ENCODE measurements at places on chromosomes 7 and 10. TPM values are rescaled to one million over a fixed set of nuclear protein-coding genes. Genes with fewer than 3 reads are reported as not detected.

Gene AKR1C2
- total RNA-seq = 380 TPM

Gene LRRTM3
- total RNA-seq = not detected

Gene IRF5
- 0.27 TPM for total RNA-seq

Gene PON1
- not detected for total RNA-seq

Gene VAX1
- not detected for total RNA-seq

Gene CACNB2
- total RNA-seq = 0.13 TPM

Gene OPALIN
- not detected for total RNA-seq

Gene CCDC3
- total RNA-seq = 18.1 TPM

DNA sequence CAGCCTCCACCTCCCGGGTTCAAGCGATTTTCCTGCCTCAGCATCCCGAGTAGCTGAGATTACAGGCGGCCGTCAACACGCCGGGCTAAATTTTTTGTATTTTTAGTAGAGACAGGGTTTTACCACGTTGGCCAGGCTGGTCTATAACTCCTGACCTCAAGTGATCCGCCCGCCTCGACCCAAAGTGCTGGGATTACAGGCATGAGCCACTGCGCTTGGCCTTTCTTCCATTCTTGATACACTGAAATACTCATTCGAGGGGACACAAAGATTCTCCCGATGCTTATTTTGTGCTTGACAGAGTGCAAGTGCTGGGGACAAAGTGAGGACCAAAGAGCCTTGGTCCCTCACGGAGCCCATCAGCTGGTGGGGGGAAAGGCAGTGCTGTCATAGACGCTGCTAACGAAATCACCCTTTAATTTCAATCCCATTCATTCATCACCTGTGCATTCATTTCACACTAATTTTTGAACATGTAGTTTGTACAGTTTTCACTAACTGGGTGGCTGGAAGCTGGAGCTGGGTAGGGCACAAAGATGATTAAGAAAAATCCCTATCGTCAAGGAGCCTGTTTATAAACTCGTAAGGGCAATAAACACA, 621 bp upstream of the FAM133B start:
- peaks cover 35% of the 10 kb centered on the region for H3K4me1 ChIP-seq
- DNase-seq = no peak
- H3K27ac ChIP-seq = peak overlapping the region; percentile 88
- no peaks in the 10 kb centered on the region for H3K36me3 ChIP-seq
- H3K4me3 ChIP-seq = peak overlapping the region; percentile 93

- no peak overlapping the region for H3K4me3 ChIP-seq
- no peaks in the 10 kb centered on the region for H3K36me3 ChIP-seq
- no peak for DNase-seq
- no peak overlapping the region for H3K27ac ChIP-seq
- H3K4me1 ChIP-seq = no peaks in the 10 kb centered on the region
- no peaks in the 10 kb centered on the region for H3K27me3 ChIP-seq
Measured at GRCh38 chr7:85306115-85306514, 119.3 kb upstream of the SEMA3D start.

GRCh38 chr7:124808206-124808605, 42.6 kb upstream of the GPR37 start:
- H3K36me3 ChIP-seq = no peaks in the 10 kb centered on the region
- H3K4me1 ChIP-seq = peaks cover 4% of the 10 kb centered on the region
- DNase-seq = no peak
- no peaks in the 10 kb centered on the region for H3K27me3 ChIP-seq
- H3K4me3 ChIP-seq = no peak overlapping the region

- DNase-seq = peak; percentile 84
- peaks cover 6% of the 10 kb centered on the region for H3K4me1 ChIP-seq
- peak within 1 kb of the TSS; percentile 92 for H3K27ac ChIP-seq
- no peaks in the 10 kb centered on the region for H3K27me3 ChIP-seq
Measured at GRCh38 chr7:73623798-73624668, at the start of gene MLXIPL. TSS of gene MLXIPL (minus strand) at chr7:73624522. CDS start at chr7:73624492, 30 bp downstream.

DNA sequence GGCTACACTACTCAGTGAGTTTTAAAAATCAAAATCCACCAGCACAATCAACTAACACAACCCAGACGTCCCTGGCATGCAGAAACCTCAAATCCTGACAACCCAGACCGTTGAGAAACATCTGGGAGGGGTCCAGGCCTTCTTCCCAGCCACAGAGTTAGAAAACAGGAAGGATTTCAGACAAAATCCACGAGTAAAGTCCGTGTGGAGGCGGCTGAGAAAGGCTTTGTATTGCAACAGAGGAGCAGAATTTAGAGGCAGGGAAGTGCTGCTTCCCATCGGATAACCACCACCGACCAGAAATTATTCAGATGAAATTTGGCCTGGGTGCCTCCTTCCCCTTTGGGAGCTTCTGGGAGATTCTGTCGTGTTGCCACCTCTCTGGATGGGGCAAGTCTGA, 61.5 kb downstream of the TNS3 start:
- peak; percentile 74 for DNase-seq
- H3K36me3 ChIP-seq = no peaks in the 10 kb centered on the region
- peak overlapping the region; percentile 40 for H3K27ac ChIP-seq
- H3K4me1 ChIP-seq = peaks cover 8% of the 10 kb centered on the region
- H3K4me3 ChIP-seq = no peak overlapping the region
- H3K27me3 ChIP-seq = no peaks in the 10 kb centered on the region

DNA sequence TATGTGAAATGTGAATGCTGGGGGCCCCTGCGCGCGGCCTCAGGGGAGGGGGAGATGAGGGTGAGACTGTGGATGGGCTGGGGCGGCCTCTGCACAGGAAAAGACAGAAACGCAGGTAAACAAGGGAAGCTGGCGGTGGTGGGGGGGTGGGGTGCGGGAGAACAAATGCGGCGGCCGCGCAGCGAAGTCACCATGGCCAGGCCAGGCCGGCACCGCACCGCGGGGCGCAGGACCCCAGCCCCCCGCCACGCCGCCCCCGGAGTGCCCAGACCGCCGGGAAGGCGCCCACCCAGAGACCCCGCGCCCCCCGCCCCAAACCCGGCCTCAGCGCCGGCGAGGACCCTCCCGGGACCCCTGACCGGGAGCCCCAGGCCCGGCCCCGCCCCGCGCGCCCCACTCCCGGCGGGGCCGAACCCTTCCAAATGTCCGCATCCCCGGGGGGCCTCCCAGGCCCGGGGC, 14.5 kb upstream of the DNAAF5 start:
- H3K36me3 ChIP-seq = no peaks in the 10 kb centered on the region
- DNase-seq = no peak
- no peaks in the 10 kb centered on the region for H3K4me1 ChIP-seq
- peak overlapping the region; percentile 43 for H3K27ac ChIP-seq
- H3K27me3 ChIP-seq = peaks cover 8% of the 10 kb centered on the region

GRCh38 chr10:96229568-96230030, 41.8 kb downstream of the BLNK start:
- no peak overlapping the region for H3K4me3 ChIP-seq
- no peaks in the 10 kb centered on the region for H3K4me1 ChIP-seq
- H3K27ac ChIP-seq = no peak overlapping the region
- DNase-seq = peak; percentile 42

DNA sequence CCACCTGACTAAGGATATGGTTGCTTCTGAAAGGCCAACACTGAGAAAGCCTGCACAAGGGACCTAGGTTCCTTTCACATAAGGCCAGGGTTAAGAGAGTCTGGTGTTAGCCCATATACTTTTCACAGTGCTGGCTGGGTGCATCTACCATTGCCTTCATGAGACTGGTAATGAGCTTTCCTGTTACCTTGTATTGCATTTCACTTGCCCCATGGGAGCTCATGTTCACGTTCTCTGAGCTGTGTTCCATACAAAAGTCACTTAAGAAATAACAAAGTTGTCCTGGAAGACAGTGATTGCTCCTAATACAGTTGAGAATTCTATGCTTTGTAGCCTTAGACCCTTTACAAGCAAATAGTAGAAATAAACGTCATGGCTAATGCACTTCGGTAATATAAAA, 337.8 kb upstream of the TEX47 start:
- H3K4me3 ChIP-seq = no peak overlapping the region
- no peaks in the 10 kb centered on the region for H3K36me3 ChIP-seq
- DNase-seq = no peak
- no peaks in the 10 kb centered on the region for H3K4me1 ChIP-seq
- no peak overlapping the region for H3K27ac ChIP-seq

DNA sequence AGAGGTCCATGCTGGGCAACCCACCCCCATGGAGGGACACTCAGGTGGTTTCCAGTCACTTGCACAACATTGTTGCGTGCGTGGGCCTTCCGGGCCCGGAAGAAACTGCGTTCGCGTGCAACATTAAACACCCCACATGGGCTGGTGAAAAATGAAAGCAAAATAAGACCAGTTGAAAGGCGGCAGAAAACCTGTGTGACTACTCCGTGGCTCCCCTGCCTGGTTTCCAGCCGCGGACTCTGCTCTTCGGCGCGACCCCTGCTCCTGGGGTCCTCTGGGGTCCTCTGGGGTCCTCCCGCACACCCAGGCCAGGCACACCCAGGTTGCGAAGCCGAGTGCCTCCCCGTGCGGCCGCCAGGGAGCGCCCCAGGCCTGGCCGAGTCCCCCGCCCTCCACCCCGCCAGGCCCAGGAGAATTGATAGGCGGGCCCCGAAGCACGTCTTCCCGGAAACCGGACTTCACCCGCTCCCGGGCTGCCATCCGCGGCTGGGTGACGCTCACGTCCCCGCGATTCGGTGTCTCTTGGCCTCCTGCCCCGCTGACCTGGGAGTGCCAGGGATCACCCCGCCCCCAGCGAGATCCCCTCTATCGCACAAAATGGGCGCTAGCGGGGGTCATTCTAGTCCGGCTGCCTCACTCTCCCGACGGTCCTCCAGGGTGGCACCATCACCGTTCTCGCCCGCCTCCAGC, 1.9 kb upstream of the SH2D4B start:
- DNase-seq = peak; percentile 43
- H3K36me3 ChIP-seq = no peaks in the 10 kb centered on the region
- H3K4me3 ChIP-seq = peak overlapping the region; percentile 39
- H3K27me3 ChIP-seq = no peaks in the 10 kb centered on the region
- H3K4me1 ChIP-seq = no peaks in the 10 kb centered on the region

- no peaks in the 10 kb centered on the region for H3K27me3 ChIP-seq
- no peak overlapping the region for H3K4me3 ChIP-seq
- H3K27ac ChIP-seq = no peak overlapping the region
- DNase-seq = no peak
Measured at GRCh38 chr7:154475864-154476263, 423.7 kb downstream of the DPP6 start.

- H3K4me3 ChIP-seq = no peak overlapping the region
- peaks cover 12% of the 10 kb centered on the region for H3K4me1 ChIP-seq
- H3K36me3 ChIP-seq = no peaks in the 10 kb centered on the region
- DNase-seq = no peak
- H3K27me3 ChIP-seq = no peaks in the 10 kb centered on the region
Measured at GRCh38 chr7:55588976-55589604, 16.8 kb upstream of the VOPP1 start.

GRCh38 chr10:102919246-102919959, 1.3 kb downstream of the CNNM2 start:
- H3K27ac ChIP-seq = no peak overlapping the region
- H3K27me3 ChIP-seq = no peaks in the 10 kb centered on the region
- H3K4me1 ChIP-seq = peaks cover 32% of the 10 kb centered on the region
- H3K4me3 ChIP-seq = peak overlapping the region; percentile 90
- H3K36me3 ChIP-seq = no peaks in the 10 kb centered on the region

DNA sequence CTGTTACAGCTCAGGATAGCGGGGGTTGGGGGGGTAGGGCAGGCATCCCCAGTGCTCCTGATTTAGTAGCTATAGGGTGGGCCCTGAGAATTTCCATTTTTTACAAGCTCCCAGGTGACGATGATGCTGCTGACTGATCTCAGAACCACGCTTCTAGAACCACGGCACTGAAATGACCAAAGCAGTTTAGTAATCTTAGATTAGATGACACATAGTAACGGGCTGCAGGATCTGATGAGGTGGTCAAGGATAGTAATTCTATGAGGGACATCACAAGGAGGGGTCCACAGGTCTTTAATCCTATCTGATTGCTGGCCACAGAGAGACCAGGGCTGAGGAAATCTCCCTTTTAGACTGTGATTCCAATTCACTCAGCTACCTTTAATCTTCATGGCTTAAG, 167.2 kb downstream of the JAZF1 start:
- peaks cover 29% of the 10 kb centered on the region for H3K4me1 ChIP-seq
- DNase-seq = no peak
- H3K27me3 ChIP-seq = no peaks in the 10 kb centered on the region

DNA sequence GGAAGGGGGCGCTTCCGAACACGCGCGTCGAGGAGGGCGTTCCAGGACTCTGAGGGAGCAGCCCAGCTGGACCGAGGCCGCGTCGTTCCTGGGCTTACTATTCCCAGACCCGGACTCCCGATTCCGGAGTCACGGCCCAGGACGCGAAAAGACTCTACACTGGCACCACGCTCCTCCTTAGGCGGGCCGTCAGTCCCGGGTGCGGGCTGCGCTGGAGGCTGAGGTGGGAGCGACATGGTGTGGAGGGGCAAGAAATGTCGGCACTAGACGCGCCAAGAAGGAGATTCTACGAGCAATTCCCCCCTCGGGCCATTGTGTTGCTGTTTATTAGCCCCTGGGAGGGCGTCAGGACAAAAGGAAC, 584 bp upstream of the RUNDC3B start:
- H3K27ac ChIP-seq = peak overlapping the region; percentile 56
- H3K36me3 ChIP-seq = no peaks in the 10 kb centered on the region
- peak overlapping the region; percentile 78 for H3K4me3 ChIP-seq
- H3K27me3 ChIP-seq = no peaks in the 10 kb centered on the region
- DNase-seq = no peak
- H3K4me1 ChIP-seq = no peaks in the 10 kb centered on the region

- no peaks in the 10 kb centered on the region for H3K36me3 ChIP-seq
- DNase-seq = no peak
- peaks cover 13% of the 10 kb centered on the region for H3K4me1 ChIP-seq
- H3K27me3 ChIP-seq = no peaks in the 10 kb centered on the region
Measured at GRCh38 chr10:48463318-48464003, 141.4 kb downstream of the ARHGAP22 start.

DNA sequence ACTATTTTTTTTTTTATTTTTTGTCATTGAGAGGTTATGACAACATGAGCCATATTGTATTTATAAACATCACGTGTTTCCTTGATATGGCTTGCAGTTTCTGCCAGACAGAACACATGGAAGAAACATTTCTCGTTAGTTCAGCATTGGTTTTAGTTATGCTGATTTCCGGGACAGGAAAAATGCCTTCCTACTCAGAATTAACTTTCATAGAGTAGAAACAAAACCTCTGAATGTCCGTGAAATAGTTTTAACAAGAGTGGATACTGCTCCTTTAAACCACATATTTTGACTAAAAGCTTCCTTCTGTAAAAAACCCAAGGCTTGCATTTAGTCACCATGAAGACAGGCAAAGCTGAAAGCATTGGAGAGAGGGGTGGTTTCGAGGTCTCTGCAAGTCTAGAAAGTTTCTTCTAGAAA, 240.4 kb downstream of the KIAA1217 start:
- H3K27ac ChIP-seq = peak overlapping the region; percentile 80
- no peaks in the 10 kb centered on the region for H3K27me3 ChIP-seq
- H3K4me1 ChIP-seq = peaks cover 60% of the 10 kb centered on the region
- no peak for DNase-seq

Measured in gastrocnemius medialis (tissue), 4 donors.